ENCODE measurements at places on chromosomes 16 and 17. TPM values are rescaled to one million over a fixed set of nuclear protein-coding genes. Genes with fewer than 3 reads are reported as not detected.

- no peaks in the 10 kb centered on the region for H3K27me3 ChIP-seq
- H3K4me3 ChIP-seq = no peak overlapping the region
- H3K27ac ChIP-seq = no peak overlapping the region
Measured at GRCh38 chr16:77385481-77385880, 49.4 kb downstream of the ADAMTS18 start.

DNA sequence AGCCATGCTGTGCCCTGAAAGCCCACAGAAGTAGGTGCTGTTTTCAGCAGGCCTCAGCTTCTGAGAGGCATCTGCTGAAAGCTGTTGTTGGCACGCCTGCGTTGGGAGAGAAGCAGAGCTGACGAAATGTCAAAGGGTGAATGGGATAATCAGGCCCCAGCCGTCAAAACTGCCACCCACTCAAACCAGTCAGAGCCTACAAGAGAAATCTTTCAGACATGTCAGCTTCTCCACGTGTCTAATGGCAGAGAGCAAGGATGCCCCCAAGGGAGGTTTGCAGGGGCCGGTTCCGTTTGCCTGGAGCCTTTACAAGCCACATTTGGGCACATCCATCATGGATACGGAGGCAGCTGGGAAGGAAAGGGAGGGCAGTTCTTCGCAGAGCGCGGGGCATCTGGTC, 568.2 kb upstream of the EEF2KMT start:
- DNase-seq = no peak
- H3K4me1 ChIP-seq = no peaks in the 10 kb centered on the region
- no peak overlapping the region for H3K27ac ChIP-seq
- H3K36me3 ChIP-seq = no peaks in the 10 kb centered on the region
- no peaks in the 10 kb centered on the region for H3K27me3 ChIP-seq

- no peaks in the 10 kb centered on the region for H3K27me3 ChIP-seq
- H3K4me3 ChIP-seq = no peak overlapping the region
- peaks cover 2% of the 10 kb centered on the region for H3K36me3 ChIP-seq
Measured at GRCh38 chr16:27706156-27706865, 156.4 kb downstream of the KATNIP start.

- peak overlapping the region; percentile 98 for H3K4me3 ChIP-seq
- no peaks in the 10 kb centered on the region for H3K27me3 ChIP-seq
- H3K27ac ChIP-seq = peak overlapping the region; percentile 100
- peaks cover 12% of the 10 kb centered on the region for H3K4me1 ChIP-seq
Measured at GRCh38 chr16:2751577-2752034, 832 bp upstream of the SRRM2 start.

DNA sequence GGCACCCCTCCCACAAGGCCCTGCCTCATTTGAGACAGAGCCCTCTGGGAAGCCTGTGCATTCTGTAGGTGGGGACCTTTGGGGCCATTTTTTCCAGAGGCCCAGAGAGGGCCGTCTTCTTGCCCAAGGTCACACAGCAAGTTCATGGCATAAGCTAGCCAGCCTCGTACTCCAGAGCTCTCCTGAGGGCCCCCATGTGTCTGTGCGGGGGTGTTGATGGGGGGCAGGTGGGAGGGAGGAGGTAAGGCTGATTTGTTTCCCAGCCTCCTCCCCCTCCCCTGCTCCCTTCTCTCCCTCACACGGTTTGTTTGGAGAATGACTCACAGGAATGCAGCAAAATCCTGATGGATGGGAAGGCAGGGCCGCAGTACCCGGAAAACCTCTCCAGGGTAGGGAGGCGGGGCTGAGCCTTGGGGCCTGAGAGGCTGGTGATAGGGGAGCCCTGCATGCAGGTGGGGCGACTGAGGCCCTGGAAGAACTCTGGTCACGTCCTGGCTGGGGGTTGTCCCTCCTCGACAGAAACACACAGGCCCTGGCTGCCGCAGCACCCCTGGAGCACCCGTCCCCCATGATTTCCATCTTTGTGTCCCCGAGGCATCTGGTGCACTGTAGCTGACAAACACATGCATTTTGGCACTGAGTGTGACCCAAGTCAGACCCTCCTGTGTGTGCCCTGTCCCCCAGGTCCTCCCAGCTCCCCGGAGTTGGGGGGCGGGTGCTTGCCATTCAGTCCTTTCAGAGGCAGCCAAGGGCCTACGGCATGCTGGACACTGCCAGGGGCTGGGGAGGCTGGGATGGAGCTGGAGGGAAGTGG, 29.7 kb downstream of the RAI1 start:
- peak overlapping the region; percentile 79 for H3K27ac ChIP-seq
- H3K27me3 ChIP-seq = no peaks in the 10 kb centered on the region
- H3K4me1 ChIP-seq = peaks cover 29% of the 10 kb centered on the region
- no peaks in the 10 kb centered on the region for H3K36me3 ChIP-seq
- H3K4me3 ChIP-seq = no peak overlapping the region

The CCL1 gene
- polyA plus RNA-seq = not detected

DNA sequence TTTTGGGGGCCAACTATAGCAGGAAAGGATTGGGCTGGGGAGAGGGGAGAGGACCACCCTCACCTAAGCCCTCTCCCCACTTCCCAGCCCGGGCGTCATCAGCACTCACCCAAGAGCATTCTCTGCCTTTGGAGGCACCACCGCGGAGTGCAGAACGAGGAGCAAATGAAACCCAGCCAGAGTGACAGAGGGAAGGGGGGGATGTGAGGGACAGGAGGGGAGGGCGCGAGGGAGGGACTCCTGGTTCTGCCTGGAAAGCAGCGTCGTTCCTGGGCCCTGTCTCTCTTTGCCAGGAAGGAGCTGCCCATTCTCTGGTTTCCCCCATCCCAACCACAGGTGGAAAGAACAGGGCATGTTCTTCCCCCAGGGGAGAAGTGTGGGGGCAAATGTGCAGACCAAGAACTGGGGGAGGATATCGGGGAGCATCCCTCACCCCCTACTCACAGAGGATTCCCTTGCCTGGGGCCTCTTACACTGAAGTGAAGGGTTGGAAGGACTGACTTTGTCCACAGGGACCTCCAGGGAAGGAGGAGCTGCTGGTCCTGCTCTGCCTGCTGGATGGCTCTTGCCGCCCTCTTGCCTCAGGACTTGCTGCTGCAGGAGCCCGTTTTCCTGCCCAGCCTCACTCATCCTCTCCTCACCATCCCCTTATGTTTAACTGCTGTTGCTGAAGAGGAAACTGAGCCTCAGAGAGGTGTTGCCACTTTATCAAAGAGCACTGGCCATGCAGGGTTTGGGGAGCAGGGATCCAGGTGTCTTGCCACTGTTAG, 3.5 kb upstream of the C17orf113 start:
- no peak for DNase-seq
- H3K4me1 ChIP-seq = no peaks in the 10 kb centered on the region
- H3K27me3 ChIP-seq = peaks cover 15% of the 10 kb centered on the region
- H3K36me3 ChIP-seq = no peaks in the 10 kb centered on the region
- H3K27ac ChIP-seq = no peak overlapping the region

The CIBAR2 gene
- polyA plus RNA-seq = 0.15 TPM

DNA sequence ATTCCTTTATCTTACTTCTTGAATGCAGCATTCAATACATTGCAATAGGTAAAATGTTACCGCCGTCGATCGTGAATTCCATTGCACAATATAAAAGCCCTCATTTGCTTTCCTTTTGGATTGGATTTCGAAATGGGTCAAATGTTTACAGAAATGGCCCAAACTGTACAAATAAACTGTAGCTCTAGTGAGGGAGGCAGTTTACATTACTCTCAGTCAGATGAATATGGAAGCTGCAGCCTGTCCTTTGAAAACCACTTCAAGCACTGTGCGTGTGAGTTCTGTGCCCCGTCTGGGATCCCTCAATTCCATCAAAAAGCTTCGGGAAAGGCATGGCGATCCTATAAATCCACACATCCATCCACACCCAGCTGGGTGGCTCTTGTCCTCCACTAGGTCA, 258.6 kb upstream of the FOXF1 start:
- DNase-seq = no peak
- H3K27me3 ChIP-seq = peaks cover 31% of the 10 kb centered on the region
- H3K27ac ChIP-seq = no peak overlapping the region
- H3K4me1 ChIP-seq = no peaks in the 10 kb centered on the region
- no peak overlapping the region for H3K4me3 ChIP-seq

- peaks cover 20% of the 10 kb centered on the region for H3K27me3 ChIP-seq
- no peaks in the 10 kb centered on the region for H3K36me3 ChIP-seq
- peaks cover 16% of the 10 kb centered on the region for H3K4me1 ChIP-seq
- H3K4me3 ChIP-seq = no peak overlapping the region
- H3K27ac ChIP-seq = no peak overlapping the region
Measured at GRCh38 chr17:76137351-76138233, 3.5 kb downstream of the FOXJ1 start.

The CCDC92B gene
- 0.07 TPM for polyA plus RNA-seq

- no peak for DNase-seq
- no peak overlapping the region for H3K4me3 ChIP-seq
- H3K4me1 ChIP-seq = peaks cover 4% of the 10 kb centered on the region
- no peaks in the 10 kb centered on the region for H3K27me3 ChIP-seq
Measured at GRCh38 chr17:72890711-72891110, 201.8 kb downstream of the SLC39A11 start.

DNA sequence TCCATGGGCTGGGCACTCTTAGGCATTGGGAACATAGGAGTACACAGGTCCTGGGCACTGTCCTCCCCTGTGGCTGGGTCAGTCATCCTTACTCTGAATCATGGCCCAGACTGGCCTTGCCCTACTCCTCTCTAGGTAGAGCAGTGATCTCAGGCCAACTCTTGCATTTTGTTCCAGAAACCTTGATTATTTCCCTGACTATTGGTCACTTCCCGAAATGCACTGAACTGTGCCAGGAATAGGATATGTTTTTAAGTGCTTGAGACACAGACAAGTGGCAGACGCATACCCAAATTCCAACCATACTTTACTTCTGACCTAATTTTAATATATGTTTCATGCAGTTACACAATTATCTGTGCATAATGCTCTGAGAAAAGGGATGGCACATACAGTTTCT, 10.3 kb downstream of the KRABD2 start:
- H3K27me3 ChIP-seq = no peaks in the 10 kb centered on the region
- no peaks in the 10 kb centered on the region for H3K4me1 ChIP-seq
- no peak for DNase-seq
- no peak overlapping the region for H3K4me3 ChIP-seq

DNA sequence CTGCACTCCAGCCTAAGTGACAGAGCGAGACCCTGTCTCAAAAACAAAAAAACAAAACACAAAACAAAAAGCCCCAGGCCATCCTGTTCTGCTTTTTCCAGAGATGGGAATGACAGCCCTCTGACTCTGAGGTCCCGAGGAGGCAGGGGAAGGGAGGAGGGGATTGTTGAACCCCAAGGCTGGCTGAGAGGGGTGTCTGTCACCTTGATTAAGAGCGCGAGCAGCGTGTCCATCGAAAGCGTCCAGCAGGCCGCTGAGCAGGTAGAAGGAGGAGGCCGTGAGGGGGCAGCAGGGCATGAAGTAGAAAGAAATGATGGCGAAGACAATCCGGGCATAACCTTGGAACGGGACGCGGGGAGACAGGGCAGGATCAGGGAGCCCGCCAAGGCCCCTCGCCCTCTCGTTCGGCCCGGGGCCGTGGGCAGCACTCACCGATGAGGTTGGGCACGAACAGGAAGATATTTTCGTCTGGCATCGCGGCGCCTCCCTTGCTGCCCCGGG, 593 bp downstream of the CDIPT start:
- H3K36me3 ChIP-seq = peaks cover 5% of the 10 kb centered on the region
- H3K4me3 ChIP-seq = peak overlapping the region; percentile 81
- H3K27ac ChIP-seq = peak overlapping the region; percentile 95
- peak; percentile 63 for DNase-seq

DNA sequence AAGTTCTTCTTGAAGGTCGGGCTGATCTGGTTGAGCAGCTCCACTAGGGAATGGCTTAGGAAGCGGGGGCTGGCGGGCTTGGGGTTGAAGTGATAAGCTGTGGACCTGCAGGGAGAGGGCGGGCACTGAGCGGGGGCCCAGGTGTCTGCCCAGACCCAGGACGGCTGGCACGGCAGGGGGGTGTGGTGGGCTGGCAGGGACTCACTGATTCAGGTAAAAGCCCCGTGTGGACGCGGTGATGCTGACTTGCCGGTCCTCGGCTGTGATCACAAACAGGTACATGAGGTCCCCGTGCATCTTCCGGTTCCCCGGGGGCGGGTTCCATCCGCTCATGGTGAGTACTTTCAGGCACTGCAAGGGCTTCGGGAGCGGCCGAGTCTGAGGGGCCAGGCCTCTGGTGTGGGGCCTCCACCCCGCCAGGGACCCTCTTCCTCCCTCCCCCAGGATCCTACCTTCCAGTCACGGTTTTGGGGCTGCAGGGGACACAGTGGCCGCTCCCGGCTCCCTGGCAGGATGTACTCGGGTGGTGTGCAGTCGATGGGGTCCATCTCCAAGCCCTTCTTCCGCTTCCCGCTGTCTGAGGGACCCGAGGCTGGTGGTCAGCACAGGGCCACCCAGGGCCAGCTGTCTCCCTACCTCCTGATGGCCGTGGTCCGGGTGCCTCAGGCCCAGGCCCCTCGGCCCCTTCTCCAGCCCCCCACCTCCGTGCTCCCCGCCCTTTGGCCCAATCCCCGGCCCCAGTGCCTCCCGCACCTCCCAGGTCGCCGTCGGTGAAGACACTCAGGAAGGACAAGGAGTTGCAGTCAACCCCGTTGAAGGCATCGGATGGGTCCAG, 10.2 kb downstream of the CLUH start:
- no peaks in the 10 kb centered on the region for H3K4me1 ChIP-seq
- DNase-seq = peak; percentile 24
- H3K36me3 ChIP-seq = peaks cover 4% of the 10 kb centered on the region

The PRR15L gene
- polyA plus RNA-seq = not detected
